NCI-H2081 (cell line): ENCODE measurements at places on chromosomes 2 and 18.
A peak's percentile ranks its signal among the peaks of the same experiment; 100 is the strongest.

- DNase-seq = no peak
Observed at GRCh38 chr2:178923546-178923945, 116.3 kb upstream of the TTN start.

GRCh38 chr18:39752351-39752750 is 2186.8 kb upstream of the CELF4 start:
- DNase-seq = no peak

GRCh38 chr2:110170102-110170501 is 34.7 kb downstream of the NPHP1 start:
- no peak for DNase-seq

GRCh38 chr2:48753228-48753627 is 2.3 kb downstream of the LHCGR start:
- no peak for DNase-seq

DNA sequence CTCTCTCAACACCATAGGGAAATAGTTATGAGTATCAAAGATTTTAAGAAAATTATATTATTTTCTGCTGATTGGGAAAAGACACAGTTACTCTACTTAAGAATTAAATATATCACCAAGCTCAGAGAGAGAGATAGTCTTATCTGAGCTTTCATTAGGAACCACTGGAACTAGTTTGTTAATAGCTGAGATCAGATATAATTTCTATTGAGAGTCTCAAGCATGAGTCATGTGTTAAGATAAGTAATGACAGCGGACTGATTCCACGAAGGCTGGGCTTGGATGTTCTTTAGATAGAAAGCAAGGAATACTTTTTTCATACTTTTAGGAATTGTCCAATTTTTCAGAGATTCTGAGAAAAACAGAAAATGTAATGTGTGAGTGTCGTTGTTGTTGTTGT is 44.4 kb upstream of the RBM44 start:
- no peak for DNase-seq

DNA sequence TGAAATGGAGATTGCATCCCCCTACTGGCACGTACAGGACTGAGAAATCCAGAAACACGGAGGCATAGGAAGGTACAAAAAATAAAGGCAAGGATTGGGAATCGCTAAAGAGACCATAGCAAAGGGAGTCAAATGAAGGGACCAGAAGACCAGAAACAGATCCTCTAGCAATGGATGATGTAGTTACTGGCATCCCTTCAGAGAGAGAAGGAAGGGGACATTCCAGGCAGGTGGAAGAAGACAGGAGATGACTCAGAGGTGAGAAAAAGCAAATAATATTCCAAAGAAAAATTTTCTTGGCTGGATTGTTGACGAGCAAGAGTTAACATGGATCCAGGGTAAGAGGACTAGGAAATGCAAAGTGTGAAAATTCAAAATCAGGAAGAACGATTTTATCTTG is 78.4 kb upstream of the FZD7 start:
- no peak for DNase-seq

GRCh38 chr2:152050915-152051314 is 47.9 kb downstream of the CACNB4 start:
- no peak for DNase-seq

DNA sequence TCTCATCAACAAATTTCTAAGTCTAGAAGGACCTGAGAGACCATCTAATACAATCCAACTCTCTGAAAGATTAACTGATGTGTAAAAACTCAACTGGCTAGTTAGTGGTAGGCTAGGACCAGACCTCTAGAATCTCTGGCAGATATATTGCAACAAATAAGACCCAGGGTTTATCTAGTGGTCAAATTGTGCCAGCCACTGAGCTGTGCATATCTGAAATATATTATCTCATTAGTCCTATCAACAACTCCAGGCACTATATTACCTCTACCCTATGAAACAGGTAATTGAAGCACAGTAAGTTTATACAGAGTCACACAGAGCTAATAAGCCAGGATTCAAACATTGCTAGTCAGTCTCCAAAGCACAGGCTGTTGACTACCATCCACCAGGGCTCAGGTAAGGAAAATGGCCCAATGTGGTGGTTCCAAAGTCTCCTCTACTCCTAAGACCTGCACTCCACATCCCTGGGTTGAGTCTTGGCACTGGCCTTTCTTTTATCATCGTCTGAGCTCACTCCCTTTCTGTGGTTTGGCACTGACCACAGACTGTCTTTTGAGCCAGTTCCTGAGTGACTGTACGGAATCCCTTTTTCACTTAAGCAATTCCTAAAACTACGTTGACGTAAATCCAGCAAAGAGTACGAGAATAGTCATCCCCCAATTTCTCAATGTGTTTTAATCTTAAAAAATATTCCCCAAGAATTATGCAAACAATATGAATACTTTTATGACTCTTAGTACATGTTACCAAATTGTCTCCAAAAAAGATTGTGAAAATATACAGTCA is 11.9 kb upstream of the PID1 start:
- no peak for DNase-seq

GRCh38 chr18:13451661-13452387 is 233.3 kb downstream of the LDLRAD4 start:
- no peak for DNase-seq

GRCh38 chr2:118856978-118857676 is 9.7 kb upstream of the EN1 start:
- no peak for DNase-seq

DNA sequence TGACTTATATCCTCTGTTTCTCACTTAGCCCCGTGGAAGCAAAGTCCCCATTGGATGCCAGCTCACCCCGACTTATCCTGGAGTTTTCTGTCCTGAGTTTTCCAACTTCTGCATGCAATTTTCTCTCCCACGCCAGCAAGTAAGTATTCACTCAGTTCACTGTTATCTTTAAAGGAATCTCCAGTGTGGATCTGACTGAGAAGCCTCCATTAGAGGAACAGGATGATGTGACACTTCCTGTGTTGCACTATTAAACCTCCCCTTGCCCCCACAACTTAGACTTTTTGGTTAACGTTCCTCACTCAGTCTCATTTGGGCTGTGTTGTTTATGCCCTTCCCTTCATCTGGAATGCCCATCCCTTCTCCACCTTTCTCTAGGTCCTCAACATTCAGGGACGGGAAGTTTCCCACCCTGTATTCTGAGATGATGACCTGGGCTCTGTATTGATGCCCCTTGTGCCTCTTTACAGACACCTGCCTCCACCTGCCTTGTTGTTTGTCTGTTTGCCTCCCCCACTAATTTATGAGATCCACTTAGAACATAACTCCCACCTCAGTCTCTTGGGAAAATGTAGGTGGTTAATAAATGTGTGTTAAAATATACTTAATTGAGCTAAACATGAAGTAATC is 536.1 kb upstream of the RAB6C start:
- DNase-seq = no peak

GRCh38 chr2:235614900-235615712 is 121.3 kb downstream of the AGAP1 start:
- peak; percentile 62 for DNase-seq

DNA sequence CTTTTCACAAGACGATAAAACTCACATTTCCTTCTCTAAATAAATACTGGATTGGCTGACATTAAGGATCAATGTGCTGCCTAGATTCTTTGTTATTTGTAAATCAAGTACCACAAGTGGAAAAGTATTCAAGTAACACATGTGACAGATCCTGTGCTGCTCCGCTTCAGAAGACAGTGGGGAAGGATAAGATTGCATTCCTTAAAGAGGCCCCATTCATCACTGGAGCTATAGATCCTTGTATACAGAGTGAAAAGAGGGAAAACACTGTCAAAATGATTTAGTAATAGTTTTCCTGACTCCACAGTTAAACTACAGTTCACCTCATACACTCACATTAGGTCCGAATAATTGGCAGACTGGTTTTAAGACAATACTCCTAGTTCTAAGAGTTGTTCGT is 108.0 kb upstream of the CSRNP3 start:
- DNase-seq = no peak

DNA sequence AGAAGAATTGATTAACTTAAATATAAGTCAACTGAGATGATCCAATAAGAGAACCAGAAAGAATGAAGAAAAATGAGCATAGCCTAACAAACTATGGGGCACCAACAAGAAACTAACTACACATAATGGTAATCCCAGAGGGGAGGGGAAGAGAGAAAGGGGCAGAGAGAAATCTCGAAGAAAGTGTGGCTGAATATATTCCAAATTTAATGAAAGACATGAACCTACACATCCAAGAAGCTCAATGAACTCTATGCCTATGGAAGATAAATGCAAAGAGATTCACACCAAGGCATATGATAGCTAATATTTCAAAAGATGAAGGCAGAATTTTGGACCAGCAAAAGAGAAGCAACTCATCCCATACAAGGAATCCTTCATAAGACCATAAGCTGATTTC is 649.2 kb downstream of the ZEB2 start:
- no peak for DNase-seq

GRCh38 chr18:50306944-50307343 is 19.5 kb upstream of the CXXC1 start:
- no peak for DNase-seq

DNA sequence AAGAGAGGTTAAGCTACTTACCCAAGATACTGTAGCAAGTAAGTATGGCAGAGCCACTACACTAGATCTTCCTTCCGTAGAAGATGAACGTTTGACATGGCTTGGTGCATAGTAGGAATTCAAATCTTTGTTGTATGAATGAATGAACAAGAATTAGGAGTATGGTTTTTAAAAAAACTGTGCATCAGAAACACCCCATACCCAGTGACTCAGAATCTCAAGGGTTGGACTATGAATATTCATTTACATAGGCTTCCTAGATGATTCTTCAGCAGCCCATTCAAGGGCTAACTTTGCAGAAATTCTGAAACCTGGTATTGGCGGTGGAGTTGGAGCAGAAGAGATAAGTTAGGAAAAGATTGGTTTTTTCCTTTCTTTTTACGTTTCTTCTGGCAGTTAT is 5.4 kb downstream of the ACTR3 start:
- no peak for DNase-seq

DNA sequence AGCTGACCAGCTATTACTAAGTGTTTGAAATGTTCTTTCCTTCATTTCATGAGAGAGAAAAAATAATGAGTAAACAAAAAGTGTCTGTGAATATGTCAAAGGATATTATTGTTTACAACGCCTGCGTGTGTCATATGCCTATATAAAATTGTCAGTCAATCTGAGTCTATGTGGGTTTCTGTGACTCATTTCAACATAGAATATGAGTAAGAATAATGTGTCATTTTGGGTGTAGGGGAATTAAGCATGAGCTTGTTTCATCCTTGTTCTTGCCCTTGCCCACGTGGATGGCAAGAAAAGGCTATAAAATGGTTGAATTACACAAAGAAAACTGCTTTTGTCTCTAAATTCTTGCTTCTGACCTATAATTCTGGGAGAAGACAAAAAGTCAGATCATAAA is 466.0 kb downstream of the PTH2R start:
- no peak for DNase-seq

DNA sequence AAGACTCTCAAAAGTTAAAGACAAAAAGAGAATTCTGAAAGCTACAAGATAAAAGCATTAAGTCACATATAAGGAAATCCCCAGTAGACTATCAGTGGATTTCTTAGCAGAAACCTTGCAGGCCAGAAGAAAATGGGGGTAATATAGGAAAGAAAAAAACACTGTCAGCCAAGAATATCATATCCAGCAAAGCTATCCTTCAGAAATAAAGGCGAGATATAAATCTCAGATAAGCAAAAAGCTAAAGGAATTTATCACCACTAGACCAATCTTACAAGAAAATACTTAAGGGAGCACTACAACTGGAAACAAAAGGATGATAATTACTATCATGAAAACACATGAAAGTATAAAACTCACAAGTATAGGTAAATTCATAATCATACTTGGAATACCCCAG is 63.1 kb downstream of the USP40 start:
- DNase-seq = no peak

GRCh38 chr2:31207790-31208189 is 9.5 kb downstream of the CAPN14 start:
- no peak for DNase-seq

DNA sequence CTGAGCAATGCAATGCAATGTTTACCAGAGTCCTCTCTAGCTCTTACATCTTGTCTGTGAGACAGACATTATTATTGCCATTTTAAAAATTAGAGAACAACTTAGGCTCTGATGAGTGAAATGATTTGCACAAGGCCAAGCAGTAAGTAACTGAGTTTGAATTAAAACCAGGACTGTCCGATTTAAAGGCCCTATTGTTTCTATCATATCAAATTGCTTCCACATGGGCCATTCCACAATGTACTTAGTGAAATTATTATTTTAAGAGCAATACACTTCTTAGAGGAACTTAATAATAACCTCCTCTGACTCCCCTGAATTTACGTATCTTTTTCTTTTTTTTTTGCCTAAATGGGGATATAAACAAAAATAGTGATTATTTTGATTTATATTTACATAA is 64.6 kb downstream of the PLCL1 start:
- no peak for DNase-seq

DNA sequence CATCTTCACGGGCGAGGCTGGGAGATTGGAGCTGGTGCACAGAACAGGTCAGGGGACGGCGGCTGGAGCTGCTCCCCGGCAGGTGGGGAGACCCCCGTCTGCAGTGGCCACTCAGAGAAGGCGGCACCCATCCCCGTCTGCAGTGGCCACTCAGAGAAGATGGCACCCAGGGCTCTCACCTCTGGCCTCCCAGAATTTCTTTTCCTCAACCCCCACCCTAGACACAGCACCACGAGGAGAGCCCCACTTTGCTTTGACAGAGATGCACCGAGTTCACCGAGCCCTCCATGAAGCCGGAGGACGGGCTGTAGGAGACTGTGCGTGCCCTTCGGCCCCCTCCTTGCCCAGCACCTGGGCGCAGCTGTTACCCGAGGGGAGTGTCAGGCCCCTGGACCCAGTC is 201.6 kb upstream of the SALL3 start:
- no peak for DNase-seq

- no peak for DNase-seq
Observed at GRCh38 chr2:168062054-168062453, 185.3 kb downstream of the STK39 start.
